ENCODE measurements at places on chromosomes 13 and 19.

- DNase-seq: no peak
Measured at GRCh38 chr19:18674616-18675015, 8.9 kb upstream of the CRTC1 start.

DNA sequence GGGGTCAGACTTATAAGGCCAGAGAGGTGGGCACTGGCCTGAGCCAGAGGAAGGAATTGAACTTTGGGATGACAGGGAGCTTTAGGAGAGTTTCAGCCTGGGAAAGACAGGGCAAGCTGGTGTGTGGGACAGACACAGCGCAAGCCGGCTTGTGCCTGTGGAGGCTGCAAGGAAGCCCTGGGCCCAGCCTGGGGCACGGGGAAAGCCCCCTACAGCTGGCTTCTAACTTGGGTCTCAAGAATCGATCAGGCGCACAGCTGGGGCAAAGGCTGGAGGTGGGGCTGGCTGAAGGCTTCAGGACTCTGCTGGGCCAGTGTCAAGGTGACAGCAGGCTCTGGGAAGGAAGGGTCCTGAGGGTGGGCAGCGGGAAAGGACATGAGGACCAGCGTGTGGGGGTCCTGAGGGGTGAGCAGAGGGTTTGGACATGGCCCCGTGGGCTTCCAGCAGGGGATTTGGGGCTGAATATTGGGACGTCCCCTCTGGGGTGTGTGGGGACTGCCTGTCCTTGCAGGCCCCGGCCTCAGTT lies 3.0 kb downstream of the PTOV1 start:
- DNase-seq: no peak

DNA sequence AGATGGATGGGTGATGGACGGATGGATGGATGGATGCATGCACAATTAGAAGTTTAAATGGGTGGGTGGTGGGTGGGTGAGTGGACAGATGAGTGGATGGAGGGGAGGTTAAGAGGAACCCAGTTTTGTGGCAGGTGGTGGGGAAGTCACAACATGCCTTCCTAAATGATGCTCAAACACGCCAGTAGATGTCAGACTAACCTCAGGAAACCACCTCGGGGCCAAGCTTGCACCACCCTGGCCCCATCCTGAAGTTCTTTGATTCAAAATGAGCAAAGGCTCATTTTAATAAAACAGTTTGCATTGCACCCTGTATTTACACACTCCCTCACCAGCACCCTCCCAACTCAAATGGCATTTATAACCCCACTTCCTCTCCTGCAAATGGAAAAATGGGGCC lies 91.4 kb upstream of the CACNA1A start:
- DNase-seq: peak; percentile 65

GRCh38 chr19:7602240-7602934 lies 6.7 kb downstream of the CAMSAP3 start:
- DNase-seq: no peak

- no peak for DNase-seq
Measured at GRCh38 chr13:76385586-76385985, 500.6 kb downstream of the KCTD12 start.

- DNase-seq: no peak
Measured at GRCh38 chr19:9835507-9835949, 410 bp downstream of the PIN1 start.

DNA sequence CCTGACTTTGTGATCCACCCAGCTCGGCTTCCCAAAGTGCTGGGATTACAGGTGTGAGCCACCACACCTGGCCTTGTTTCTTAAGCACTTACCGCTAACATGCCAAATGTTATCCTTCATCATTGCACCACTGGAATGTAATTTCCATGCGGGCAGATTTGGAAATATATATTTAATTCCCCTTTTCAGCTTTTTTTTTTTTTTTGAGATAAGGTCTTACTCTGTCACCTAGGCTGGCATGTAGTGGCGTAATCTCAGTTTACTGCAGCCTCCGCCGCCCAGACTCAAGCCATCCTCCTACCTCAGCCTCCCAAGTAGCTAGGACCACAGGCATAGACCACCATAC lies 4.3 kb upstream of the UPK1A start:
- no peak for DNase-seq

GRCh38 chr19:1317274-1318003 lies 31.8 kb downstream of the EFNA2 start:
- DNase-seq: no peak

- no peak for DNase-seq
Measured at GRCh38 chr19:36093687-36094086, 17.3 kb upstream of the OVOL3 start.

DNA sequence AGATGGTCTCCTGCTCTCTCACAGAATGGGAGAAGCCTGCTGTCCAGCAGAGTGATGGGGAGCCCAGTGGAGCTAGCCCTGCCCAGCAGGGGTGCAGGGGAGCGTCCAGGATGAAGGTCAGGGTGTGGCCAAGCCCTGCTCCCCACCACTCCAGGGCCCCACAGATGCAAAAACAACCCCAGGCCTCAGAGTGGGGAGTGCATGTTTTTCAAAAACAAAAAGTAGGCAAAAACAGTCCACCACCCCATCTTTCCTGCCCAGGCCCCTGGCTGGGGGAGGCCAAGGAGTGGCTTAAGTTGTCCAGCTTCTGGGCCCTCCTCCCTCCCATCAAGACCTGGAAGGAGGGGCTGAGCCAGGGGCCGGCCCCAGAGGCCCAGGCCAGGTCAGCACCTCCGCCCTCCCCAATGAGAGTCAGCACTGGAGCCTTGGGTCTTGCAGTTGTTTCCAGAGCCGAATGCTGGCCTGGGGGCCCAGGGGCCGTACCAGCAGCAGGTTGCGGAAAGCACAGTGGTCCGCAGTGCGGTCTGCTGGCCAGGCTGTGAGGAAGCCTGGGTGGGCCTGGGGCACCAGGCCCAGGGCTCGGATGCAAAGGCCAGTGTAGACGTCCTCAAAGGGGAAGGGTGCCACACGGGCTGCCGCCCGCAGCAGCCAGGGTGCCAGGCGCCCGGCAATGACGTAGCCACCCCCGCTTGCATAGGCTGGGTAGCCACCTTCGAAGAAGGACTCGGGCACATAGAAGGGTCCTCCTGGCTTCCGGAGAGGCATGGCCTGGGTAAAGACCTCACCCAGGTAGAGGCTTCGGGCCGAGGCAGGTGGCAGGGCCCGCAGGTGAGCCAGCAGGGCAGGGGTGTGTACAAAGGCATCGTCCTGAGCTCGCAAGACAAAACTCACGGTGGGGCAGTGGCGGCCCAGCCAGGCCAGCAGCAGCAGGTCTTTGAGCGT lies 1.7 kb downstream of the B3GNT8 start:
- no peak for DNase-seq

All from stimulated activated naive CD8-positive, alpha-beta T cell treated with anti-CD3 and anti-CD28 coated beads, Interleukin-15, amount 100 ng/mL, for 72 hours (primary cell).